NCI-H1105 (cell line): ENCODE measurements at places on chromosomes 7 and 10.

DNA sequence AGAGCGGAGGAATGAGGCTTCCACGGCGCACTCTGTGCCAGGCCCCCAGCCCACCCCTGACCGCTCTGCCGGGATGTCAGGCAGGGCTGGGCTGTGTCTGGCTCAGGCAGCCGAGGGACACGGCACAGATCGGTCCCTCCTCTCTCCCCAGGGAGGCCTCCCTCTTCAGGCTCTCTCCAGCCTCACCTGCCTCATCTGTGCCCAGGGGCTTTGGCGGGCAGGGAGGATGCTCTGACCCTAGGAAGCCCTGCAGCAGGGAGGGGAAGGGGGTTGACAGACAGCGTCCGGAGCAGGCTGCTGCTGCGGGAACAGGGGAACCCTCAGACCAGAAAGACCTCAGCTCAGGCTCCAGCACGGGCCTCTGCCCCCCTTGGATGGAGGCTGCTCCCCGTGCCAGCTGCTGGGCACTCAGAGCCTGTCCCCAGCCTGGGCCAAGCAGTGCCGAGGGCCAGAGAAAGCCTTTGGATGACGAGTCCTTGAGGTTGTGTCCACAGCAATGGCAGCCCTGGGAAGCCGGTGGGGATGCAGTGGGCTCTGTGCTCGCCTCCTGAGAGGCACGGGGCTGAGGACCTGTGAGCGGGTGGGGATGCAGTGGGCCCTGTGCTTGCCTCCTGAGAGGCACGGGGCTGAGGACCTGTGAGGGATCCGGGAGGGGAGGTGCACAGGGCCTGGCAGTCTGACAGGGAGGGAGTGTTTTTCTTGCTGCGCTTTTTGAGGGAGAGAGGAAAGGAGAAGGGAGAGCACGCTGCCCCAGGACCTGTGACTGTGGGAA lies 66.9 kb downstream of the FOXL3 start:
- no peak for DNase-seq

DNA sequence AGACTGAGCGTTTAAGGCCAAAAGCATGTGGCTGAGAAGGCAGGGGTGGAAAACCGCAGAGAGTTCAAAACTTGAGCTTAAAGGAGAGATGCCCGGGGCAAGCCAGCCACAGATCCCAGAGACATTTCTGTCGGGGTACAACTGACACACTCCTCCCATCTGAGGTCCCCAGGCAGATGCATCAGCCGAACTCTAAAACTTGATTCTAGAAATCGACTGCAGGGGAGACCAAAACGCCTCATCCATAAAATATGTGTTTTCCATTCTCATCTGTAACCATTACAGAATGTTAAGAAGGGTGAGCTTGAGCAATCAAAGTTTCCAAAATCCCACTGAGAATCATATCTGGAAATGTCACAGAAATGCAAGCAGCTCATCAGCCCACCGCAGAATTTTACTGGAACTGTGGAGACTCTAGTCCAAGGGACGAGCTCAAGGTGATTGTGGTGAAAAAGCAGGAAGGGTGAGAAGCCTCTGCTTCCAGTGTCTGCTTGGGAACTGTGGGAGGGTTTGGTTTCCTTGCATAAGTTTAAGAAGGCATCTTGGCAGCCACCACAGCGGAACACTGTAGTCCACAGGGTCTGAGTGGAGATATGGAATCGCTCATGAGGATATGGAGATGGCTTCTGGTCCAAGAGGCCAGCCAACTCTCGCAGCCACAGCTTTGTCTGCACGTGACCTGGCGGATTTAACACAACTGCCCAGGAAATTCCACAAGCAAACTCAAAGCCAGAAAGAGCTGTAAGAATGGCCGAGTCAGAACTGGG lies 249.2 kb downstream of the SFMBT2 start:
- DNase-seq, result no peak

DNA sequence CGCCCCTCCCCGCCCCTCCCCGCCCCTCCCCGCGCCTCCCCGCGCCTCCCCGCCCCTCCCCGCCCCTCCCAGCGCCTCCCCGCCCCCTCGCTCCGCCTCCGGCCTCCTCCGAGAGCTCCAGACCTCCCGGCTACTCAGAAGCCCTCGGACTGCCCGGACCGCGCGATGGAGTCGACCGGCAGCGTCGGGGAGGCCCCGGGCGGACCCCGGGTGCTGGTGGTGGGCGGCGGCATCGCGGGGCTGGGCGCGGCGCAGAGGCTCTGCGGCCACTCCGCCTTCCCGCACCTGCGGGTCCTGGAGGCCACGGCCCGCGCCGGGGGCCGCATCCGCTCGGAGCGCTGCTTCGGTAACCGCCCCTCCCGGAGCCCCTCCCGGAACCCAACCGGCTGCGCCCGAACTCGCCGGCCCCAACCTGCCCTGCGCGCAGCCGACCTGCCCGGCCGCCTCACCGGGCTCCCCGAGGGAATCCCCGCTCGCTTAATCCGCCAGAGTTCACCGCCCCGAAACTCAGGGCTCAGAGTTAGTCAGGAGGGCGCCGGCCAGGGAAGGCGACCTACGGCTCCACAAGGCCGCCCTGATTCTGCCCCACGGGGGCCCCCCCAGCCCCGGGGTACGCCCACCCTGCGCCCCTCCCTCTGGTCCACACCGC lies at the start of gene PAOX:
Gene PAOX, plus strand, starts transcription at position 111 of the 649 bp plus-strand sequence. Its CDS starts 55 bp downstream, at position 166.
- DNase-seq, result no peak

GRCh38 chr10:13633689-13634088 lies 46.9 kb downstream of the PRPF18 start:
- DNase-seq, result no peak

- DNase-seq, result peak; percentile 89
Observed at GRCh38 chr7:106031300-106032035, 68.4 kb downstream of the CDHR3 start.

DNA sequence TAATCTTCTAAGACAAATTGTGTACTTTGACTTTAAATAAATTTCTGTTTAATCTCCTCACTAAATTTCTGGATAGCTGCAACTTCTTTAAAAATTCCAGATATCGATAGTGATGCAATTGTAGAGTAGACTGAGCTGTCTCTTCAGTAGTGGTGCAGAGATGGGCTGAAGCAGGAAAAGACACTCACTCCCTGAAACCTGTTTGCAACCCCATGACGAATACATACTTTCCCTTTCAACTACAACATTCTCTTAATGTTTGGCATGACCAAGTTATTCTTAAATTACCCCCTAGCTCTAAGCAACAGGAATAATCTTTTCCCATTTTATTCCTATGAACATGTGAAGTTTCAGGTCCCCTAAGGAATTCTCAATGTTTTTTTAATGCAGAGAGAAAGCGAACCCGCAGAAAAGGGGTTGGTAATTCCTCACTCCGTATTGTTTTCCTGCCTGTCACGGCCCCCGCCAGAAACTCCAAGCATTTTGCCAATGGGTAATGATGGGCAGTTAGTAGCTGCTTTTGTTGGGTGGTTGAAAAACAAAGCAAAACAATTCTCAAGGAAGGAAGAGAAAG lies 1.3 kb downstream of the THSD7A start:
- peak; percentile 19 for DNase-seq
